ENCODE measurements at places on chromosomes 3 and 15. TPM values are rescaled to one million over a fixed set of nuclear protein-coding genes. Genes with fewer than 3 reads are reported as not detected.

- no peak for DNase-seq
- H3K4me3 ChIP-seq, result no peak overlapping the region
- H3K36me3 ChIP-seq, result no peaks in the 10 kb centered on the region
These were observed 763.4 kb upstream of the GOLIM4 start for GRCh38 chr3:168859143-168859542.

GRCh38 chr3:168531116-168531515, 435.4 kb upstream of the GOLIM4 start:
- no peak for DNase-seq
- no peaks in the 10 kb centered on the region for H3K36me3 ChIP-seq
- H3K4me1 ChIP-seq, result no peaks in the 10 kb centered on the region
- H3K27ac ChIP-seq, result no peak overlapping the region
- no peaks in the 10 kb centered on the region for H3K27me3 ChIP-seq
- no peak overlapping the region for H3K4me3 ChIP-seq

GRCh38 chr15:89327113-89327512, 7.5 kb downstream of the POLG start:
- H3K36me3 ChIP-seq, result peaks cover 47% of the 10 kb centered on the region
- no peak overlapping the region for H3K4me3 ChIP-seq
- peak; percentile 35 for DNase-seq
- peaks cover 26% of the 10 kb centered on the region for H3K4me1 ChIP-seq
- no peak overlapping the region for H3K27ac ChIP-seq

- no peaks in the 10 kb centered on the region for H3K4me1 ChIP-seq
- H3K27me3 ChIP-seq, result no peaks in the 10 kb centered on the region
- no peak for DNase-seq
- H3K27ac ChIP-seq, result no peak overlapping the region
- no peak overlapping the region for H3K4me3 ChIP-seq
These were observed 60.7 kb upstream of the TLE3 start for GRCh38 chr15:70158309-70159000.

DNA sequence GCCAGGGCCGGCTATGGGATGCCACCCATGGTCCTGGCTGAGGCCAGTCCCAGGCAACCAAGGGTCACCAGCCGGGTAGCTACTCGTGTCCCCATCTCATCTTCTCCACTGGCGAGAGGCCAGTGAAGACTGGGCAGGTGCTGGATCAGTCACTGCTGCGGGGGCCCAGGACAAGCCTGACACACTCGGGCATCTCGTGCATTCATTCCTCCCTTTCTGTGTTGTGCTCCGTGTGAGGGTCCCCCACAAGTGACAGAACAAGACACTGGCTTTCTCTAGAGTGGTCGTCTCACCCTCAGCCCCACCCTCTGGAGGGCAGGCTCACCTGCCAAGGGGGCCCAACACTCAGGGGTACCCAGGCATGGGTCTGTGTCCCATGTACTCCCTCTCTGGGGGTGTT, 48.4 kb downstream of the ROPN1B start:
- no peaks in the 10 kb centered on the region for H3K4me1 ChIP-seq
- DNase-seq, result no peak
- no peaks in the 10 kb centered on the region for H3K36me3 ChIP-seq
- no peak overlapping the region for H3K4me3 ChIP-seq

The ATP10A gene
- total RNA-seq, result 0.89 TPM

DNA sequence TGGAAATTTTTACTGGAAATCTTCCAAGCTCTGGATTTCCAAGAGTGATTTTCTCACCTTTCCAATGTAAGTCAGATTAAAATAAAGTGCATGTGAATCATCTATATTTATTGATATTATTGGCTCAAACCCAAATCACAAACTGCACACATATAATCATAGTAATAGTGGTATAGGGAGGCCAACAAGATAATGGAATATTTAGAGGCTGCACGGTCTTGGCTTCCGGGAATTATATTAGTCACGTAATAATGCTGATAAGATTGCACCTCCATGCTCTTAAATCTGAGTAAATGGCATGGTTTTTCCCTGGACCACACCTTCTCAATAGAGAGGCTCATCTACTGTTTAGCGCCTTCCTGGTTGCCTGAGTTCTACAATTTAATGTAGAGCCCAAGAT, 567.1 kb upstream of the NR2F2 start:
- H3K4me1 ChIP-seq, result no peaks in the 10 kb centered on the region
- H3K36me3 ChIP-seq, result no peaks in the 10 kb centered on the region
- no peaks in the 10 kb centered on the region for H3K27me3 ChIP-seq
- no peak for DNase-seq
- H3K27ac ChIP-seq, result no peak overlapping the region

DNA sequence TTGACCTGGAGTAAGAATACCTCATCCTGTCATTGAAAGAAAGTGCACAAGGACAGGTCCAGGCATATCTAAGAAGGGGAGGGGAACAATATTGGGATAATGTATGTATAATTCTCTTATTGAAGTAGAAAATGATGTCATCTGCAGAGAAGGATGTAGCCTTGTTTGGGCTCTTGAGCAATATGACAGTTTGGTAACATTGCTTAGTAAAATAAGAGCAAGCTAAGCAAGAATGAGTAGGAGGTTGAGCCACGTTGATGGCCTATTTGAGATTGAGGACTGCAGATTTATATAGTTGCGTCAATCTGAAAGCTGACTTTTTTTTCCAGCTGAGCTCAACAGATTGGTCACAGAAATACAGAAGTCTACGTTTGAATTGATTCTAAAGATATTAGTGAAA, 145.2 kb downstream of the FILIP1L start:
- H3K4me3 ChIP-seq, result no peak overlapping the region
- no peaks in the 10 kb centered on the region for H3K27me3 ChIP-seq
- H3K36me3 ChIP-seq, result no peaks in the 10 kb centered on the region
- no peak overlapping the region for H3K27ac ChIP-seq

DNA sequence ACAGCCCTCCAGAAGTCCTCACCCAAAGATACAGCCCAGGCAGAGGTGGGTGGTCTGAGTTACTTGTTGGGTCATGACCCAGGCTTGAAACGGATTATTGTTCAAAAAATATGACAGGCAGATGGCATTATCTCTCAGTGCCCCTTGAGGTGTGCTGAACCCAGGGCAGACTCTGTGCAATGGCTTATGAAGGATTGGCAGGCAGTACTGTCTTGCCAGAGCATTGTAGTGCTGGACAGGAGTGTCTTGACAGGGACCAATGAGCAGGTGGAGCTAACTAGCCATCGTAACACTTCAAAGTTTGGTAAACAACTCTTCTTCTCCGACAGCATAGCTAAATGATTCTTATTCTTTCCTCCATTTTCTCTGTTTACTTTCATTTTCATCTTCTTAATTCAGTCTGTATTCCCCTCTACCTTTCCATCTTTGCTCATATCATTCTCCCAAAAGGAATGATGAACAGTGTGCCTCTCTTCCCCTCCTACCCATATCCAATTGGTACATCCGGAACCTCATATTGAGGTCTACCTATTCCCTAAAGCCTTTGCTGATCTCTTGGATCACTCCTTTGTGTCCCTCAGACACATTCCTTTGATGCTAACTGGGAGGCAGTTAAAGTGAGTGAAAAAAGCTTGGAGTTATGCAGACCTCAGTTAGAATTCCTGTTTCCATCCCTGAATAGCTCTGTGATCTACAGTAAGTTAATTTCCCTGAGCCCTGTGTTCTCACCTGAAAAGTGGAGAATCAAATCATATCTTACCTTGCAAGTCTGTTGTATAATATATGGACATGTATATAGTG, 2.6 kb upstream of the IL20RB start:
- H3K27me3 ChIP-seq, result no peaks in the 10 kb centered on the region
- no peak overlapping the region for H3K4me3 ChIP-seq
- H3K36me3 ChIP-seq, result no peaks in the 10 kb centered on the region
- DNase-seq, result no peak
- peaks cover 11% of the 10 kb centered on the region for H3K4me1 ChIP-seq
- peak overlapping the region; percentile 79 for H3K27ac ChIP-seq

The AEN gene
- 13.8 TPM for total RNA-seq

DNA sequence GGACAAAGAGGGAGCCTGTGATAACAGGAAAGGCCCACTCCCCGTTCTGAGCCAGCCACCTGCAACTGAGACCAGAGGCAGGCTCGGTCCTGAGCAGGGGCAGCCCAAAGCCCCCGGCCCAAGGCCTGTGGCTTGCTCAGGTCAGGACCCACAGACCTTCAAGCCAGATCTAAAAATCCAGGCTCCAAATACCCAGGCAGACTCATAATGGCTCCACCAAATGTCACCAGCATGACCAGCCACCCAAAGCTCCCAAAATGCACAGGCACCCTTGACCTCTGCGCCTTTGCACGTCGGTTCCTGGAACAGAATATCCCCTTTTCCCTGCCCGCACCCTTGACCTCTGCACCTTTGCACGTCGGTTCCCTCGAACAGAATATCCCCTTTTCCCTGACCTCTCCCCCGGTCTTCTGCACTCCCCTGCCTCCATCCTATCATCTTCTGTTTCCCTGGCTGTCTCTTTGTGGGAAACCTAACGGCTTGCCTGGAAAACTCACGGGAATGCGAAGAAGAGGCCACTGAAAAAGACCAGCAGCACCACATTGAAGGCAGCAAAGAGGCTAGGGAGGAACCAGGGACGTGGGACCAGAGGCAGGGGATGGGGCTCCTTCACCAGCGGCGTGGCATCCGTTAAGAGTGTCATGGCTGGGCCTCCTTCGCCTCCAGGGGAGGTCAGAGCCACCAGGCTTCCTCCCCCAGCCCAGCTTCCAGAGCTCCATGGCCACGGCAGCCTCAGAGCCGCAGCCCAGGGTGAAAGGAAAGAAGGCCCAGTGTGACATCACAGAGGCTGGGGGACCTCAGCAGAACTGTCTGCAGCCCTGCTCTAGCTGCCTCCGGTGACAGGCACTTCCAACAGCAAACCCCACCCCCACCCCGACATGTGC, at the start of gene ZDHHC19:
Gene ZDHHC19, minus strand, starts transcription at position 728 of the 884 bp plus-strand sequence. Its CDS starts 85 bp downstream, at position 643.
- DNase-seq, result no peak
- H3K4me3 ChIP-seq, result no peak within 1 kb of the TSS
- H3K27me3 ChIP-seq, result no peaks in the 10 kb centered on the region
- no peaks in the 10 kb centered on the region for H3K36me3 ChIP-seq
- no peak within 1 kb of the TSS for H3K27ac ChIP-seq

The DUOXA2 gene
- 48.5 TPM for total RNA-seq

DNA sequence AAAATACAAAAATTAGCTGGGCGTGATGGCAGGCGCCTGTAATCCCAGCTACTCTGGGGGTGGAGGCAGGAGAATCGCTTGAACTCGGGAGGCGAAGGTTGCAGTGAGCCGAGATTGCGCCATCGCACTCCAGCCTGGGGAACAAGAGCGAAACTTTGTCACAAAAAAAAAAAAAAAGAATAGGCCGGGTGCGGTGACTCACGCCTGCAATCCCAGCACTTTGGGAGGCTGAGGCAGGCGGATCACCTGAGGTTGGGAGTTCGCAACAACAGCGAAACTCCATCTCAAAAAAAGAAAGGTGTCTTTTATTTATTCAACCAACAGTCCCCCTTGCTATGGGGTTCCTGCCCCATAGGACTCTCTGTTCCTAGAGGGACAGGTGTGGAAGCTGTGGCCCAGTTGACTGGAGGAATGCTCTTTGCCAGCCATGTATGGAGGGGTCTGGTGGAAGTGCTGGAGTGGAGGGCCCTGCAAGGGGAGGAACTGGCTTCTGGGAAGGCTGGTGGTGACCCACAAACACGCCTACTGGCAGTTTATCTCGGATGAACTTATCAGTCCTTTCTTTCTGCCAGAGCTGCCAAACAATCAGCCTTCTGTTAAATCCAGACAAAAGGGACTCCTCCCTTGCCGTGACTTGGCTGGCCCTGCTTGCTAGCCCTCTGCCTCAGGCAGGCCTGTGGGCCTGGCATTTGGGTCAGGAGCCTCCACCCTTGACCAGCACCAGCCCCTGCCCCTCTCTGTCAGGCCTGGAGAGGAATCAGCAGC, 4.6 kb upstream of the DAG1 start:
- H3K27ac ChIP-seq, result no peak overlapping the region
- peak; percentile 32 for DNase-seq
- peaks cover 16% of the 10 kb centered on the region for H3K4me1 ChIP-seq
- no peaks in the 10 kb centered on the region for H3K36me3 ChIP-seq

DNA sequence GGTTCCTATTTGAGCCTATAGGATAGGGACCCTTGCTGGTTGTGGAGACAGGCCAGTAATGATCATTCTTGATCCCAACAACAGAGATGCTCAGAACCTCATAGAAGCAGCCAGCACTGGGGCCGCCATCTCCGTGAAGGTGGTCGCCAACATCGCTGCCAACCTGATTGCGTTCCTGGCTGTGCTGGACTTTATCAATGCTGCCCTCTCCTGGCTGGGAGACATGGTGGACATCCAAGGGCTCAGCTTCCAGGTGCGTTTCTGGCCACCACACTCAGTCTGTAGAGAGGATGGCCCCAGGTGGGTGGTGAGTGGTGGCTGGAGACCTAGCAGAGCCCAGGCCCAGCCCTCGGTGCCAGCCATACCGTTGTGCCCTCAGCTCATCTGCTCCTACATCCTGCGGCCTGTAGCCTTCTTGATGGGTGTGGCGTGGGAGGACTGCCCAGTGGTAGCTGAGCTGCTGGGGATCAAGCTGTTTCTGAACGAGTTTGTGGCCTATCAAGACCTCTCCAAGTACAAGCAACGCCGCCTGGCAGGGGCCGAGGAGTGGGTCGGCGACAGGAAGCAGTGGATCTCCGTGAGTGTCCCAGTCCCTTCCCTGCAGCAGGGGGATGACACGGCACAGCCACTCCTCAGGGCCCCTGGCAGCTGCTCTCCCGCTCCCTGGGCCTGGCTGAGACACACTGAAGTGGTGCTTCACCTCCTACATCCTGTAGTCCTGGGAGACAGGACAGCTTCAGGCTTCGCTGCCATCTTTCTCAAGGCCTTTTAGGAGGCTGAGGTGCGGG, 46.5 kb upstream of the PDE8A start:
- no peaks in the 10 kb centered on the region for H3K4me1 ChIP-seq
- no peak overlapping the region for H3K27ac ChIP-seq
- H3K36me3 ChIP-seq, result no peaks in the 10 kb centered on the region
- no peak for DNase-seq
- no peak overlapping the region for H3K4me3 ChIP-seq

GRCh38 chr15:80216911-80217310, 35.1 kb downstream of the CTXND1 start:
- H3K4me3 ChIP-seq, result no peak overlapping the region
- H3K27ac ChIP-seq, result no peak overlapping the region
- H3K27me3 ChIP-seq, result no peaks in the 10 kb centered on the region
- no peak for DNase-seq
- H3K36me3 ChIP-seq, result no peaks in the 10 kb centered on the region

DNA sequence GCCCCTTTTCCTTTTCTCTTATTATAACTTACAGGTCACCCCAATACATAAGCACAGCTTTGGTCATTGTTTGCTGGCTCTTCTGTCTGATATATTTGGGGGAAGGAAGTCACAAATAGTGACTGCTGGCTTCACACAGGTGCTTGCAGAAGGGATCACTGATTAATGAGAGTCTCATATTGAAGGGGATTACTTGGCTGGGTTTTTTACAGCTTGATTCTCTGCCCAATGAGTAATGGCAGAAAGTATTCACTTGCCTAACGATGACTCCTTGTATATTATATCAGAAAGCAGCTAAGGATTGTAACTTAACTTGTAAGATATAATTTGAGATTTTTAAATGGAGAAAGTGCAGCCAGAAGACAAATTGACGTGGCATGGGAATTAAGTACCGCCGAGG, 119.3 kb upstream of the PFN2 start:
- no peak for DNase-seq
- no peaks in the 10 kb centered on the region for H3K36me3 ChIP-seq
- H3K4me3 ChIP-seq, result no peak overlapping the region
- no peaks in the 10 kb centered on the region for H3K27me3 ChIP-seq
- no peaks in the 10 kb centered on the region for H3K4me1 ChIP-seq

GRCh38 chr3:43239755-43240154, 46.6 kb upstream of the SNRK start:
- no peak for DNase-seq
- no peak overlapping the region for H3K27ac ChIP-seq
- H3K4me3 ChIP-seq, result no peak overlapping the region
- no peaks in the 10 kb centered on the region for H3K36me3 ChIP-seq
